Osteocyte (in vitro differentiated cells): ENCODE measurements at places on chromosomes 2 and 18. TPM values are rescaled to one million over a fixed set of nuclear protein-coding genes. Genes with fewer than 3 reads are reported as not detected.
A peak's percentile ranks its signal among the peaks of the same experiment; 100 is the strongest.

GRCh38 chr2:191839918-191840804 is 6.7 kb downstream of the CAVIN2 start:
- H3K4me1 ChIP-seq = peaks cover 29% of the 10 kb centered on the region
- peaks cover 10% of the 10 kb centered on the region for H3K36me3 ChIP-seq
- no peak overlapping the region for H3K4me3 ChIP-seq
- no peaks in the 10 kb centered on the region for H3K27me3 ChIP-seq

DNA sequence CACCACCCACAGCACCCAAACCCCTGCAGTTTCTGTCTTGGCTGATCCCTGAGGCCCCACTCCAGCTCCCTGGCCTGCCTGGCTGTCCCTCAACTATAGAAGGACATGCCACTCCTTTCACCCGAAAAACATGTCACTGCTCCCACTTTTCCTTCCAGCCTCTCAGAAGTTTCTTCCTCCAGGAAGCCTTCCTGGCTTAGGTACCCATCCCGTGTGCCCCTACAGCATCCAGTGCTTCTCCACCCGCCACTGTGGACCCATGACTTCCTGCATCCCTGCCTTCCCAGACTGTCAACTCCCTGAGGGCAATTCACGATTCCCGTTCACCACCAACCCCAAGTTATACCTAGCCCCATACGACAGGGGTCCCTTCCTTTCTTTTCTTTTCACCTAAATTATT is 21.5 kb downstream of the ARID5A start:
- H3K4me1 ChIP-seq = peaks cover 6% of the 10 kb centered on the region
- DNase-seq = no peak
- H3K36me3 ChIP-seq = no peaks in the 10 kb centered on the region
- H3K27ac ChIP-seq = no peak overlapping the region

GRCh38 chr2:58798676-58799208 is 557.6 kb upstream of the FANCL start:
- H3K4me1 ChIP-seq = no peaks in the 10 kb centered on the region
- H3K27me3 ChIP-seq = peaks cover 18% of the 10 kb centered on the region
- H3K4me3 ChIP-seq = no peak overlapping the region
- H3K36me3 ChIP-seq = no peaks in the 10 kb centered on the region
- no peak overlapping the region for H3K27ac ChIP-seq

DNA sequence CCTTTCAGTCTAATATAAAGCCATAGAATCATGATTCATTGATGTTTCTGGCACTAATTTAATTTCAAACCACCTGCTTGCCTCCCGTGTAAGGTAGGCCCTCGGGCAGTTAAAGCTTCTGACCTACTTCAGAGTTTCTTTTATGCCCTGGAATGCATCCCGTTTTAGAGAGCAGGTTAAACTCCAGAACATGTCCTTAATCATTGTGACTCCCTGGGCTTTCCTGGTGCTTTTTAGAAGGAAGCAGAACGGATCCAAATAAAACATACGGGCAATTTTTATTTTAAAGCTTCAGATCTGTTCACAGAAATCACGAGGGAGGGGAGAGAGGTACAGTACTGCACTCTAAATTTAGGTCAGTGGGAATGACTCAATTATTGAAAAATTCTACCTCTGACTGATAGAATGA is 134.8 kb downstream of the GCA start:
- H3K27me3 ChIP-seq = peaks cover 3% of the 10 kb centered on the region
- no peak overlapping the region for H3K27ac ChIP-seq
- no peaks in the 10 kb centered on the region for H3K4me1 ChIP-seq
- no peak for DNase-seq

DNA sequence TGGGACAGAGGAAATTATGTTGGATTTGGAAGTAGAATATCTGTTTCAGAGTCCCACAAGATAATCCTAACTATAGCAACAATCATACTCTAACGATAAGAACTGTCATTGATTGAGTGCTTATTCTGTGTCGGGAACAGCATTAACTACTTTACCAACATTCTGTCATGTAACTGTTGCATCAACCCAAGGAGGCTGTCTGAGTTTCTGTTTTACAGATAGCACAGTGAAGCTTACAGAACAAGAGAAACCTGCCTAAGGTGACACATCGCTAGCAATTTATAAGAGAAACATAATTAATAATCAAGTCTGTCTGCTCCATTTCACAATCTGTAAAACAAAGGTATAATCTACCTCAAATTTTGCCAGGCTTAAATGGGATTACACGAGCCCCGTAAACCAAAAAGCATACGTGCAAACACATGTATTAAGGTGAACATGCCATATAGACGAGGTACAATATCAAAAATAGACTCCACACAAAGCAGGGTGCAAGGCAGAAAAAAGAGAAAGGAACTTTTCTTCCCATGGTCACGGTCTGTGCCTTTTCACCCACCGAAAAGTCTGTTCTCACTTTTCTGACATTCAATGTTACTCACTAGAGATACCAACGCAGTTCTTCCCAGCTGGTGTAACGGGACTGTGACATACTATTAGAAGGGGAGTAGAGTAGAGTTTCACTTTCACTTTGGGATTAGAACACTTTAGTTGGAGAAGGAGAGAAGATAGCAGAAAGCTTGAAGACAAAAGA is 37.2 kb upstream of the SLC8A1 start:
- no peak for DNase-seq
- peaks cover 3% of the 10 kb centered on the region for H3K27me3 ChIP-seq
- H3K27ac ChIP-seq = no peak overlapping the region
- H3K4me3 ChIP-seq = peak overlapping the region; percentile 23

DNA sequence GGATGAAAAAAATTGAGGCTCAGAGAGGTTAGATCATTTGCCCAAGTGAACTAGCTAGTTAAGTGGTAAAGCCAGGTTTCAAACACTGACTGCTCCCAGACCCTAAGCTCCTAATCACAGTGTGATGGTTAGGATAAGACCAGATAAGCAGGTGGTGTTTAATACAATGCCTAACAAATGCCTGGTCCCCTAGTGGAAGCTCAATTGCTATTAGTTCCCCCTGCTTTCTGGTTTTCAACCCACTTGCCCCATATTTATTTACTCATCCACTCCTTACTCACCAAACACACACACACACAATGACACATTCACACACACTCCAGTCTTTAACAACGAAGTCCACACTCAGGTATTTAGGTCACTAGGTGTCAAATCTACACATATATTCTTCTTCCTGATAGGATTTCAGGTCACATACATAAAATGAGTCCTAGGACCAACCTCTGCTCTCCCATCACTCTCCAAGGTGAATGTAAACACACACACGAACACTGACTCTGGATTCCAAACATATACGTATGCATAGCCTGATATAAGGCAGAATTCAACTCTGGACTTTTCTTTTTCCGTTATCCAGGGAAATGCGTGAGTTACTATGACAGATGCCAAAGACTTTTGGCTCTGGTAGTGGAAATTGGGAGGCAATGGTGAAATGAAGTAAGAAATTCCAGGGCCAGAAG is 73.6 kb upstream of the TSPYL6 start:
- H3K4me3 ChIP-seq = peak overlapping the region; percentile 91
- peaks cover 9% of the 10 kb centered on the region for H3K27me3 ChIP-seq
- H3K36me3 ChIP-seq = no peaks in the 10 kb centered on the region

DNA sequence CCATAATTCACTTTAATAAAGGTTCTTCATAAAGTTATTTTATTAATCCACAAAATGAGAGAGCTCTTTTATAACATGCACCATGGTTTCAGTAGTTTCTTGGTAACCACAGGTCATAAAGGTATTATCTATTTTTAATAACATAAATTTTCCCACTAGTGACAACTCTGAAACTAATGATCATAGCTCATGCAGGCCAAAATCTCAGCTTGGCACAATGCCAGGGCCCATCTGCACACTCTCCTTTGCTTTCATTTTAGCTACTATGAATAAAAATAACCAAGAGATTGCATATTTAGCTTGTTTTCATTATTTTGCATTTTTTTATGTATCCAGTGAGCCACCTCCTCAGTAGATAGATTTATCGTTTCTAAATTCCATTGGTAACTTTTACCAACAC is 691.8 kb upstream of the CHAC2 start:
- no peaks in the 10 kb centered on the region for H3K4me1 ChIP-seq
- H3K27ac ChIP-seq = no peak overlapping the region
- no peaks in the 10 kb centered on the region for H3K36me3 ChIP-seq
- no peak overlapping the region for H3K4me3 ChIP-seq
- peaks cover 10% of the 10 kb centered on the region for H3K27me3 ChIP-seq

DNA sequence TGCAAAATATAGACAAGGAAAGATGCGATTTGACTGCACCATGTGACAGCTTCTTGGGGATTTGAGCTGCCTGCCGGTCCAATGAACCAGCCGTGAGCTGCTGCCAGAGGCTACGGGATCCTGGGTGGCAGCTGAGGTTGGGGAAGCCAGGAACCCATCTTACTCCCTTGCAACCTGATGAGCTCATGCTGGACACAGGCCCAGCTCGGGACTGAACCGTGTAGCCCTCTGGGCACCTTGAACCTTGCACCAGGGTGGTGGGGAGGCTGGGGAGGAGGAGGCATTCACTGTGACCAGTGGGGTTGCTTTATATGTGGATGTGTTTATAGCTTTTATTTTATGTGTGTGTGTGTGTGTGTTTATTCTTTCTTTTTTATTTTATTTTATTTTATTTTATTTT is 9.1 kb downstream of the ALPI start:
- peaks cover 26% of the 10 kb centered on the region for H3K4me1 ChIP-seq
- H3K27ac ChIP-seq = no peak overlapping the region
- H3K4me3 ChIP-seq = no peak overlapping the region
- no peak for DNase-seq
- H3K36me3 ChIP-seq = no peaks in the 10 kb centered on the region

DNA sequence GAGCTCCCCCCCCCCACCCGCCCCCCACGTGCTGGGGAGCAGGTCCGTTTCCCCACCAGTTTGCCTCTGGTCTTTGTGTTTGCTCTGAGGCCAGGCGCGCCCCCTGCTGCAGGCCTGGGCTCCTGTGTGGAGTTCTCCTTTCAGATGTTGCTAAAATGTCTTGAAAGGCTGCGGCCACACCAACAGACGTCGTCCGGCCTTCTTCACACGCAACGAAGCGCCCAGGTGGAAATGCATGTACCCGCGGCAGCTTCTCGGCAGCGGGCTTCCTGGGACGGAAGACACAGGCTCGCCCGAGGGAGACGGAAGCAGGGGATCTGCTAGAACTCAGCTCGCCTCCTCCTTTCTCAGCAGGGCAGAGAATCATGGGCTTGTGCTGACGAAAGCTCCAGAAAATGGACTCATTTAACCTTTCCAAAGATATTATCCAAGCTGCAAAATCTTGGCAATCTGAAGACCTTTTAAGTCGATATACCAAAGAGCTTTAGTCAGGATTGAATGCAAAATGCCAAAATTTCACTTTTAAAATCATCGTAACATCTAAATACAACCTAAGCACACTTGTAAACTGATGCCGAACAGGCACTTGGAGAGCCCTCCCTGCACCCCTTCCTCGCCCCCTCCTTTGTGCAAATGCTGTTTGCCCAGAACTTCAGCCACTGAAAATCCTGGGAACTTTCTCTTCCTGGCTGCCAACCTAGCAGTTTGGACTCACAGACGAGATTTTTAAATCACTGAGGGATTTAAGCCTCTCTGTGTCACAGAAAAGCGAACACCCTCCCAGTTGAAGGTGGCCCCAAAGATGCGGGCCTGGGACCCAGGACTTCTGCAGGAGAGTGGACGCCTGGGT is 125.5 kb upstream of the ZNF516 start:
- no peaks in the 10 kb centered on the region for H3K36me3 ChIP-seq
- peaks cover 26% of the 10 kb centered on the region for H3K4me1 ChIP-seq
- peak overlapping the region; percentile 74 for H3K4me3 ChIP-seq
- no peak for DNase-seq

GRCh38 chr18:63158676-63159291 is 160.8 kb downstream of the BCL2 start:
- no peak for DNase-seq
- H3K27ac ChIP-seq = no peak overlapping the region
- H3K4me3 ChIP-seq = no peak overlapping the region
- peaks cover 27% of the 10 kb centered on the region for H3K4me1 ChIP-seq
- H3K36me3 ChIP-seq = no peaks in the 10 kb centered on the region

The COL5A2 gene
- total RNA-seq = 1,873 and 1,955 TPM in 2 replicates

The MOGAT1 gene
- not detected in 2 replicates for total RNA-seq

The RAB6C gene
- total RNA-seq = not detected in 2 replicates

The SPP2 gene
- total RNA-seq = not detected in 2 replicates

The PAX8 gene
- total RNA-seq = not detected in 2 replicates

The GRB14 gene
- 0.83 and 2.5 TPM in 2 replicates for total RNA-seq

The CREG2 gene
- not detected in 2 replicates for total RNA-seq

The BMP10 gene
- not detected in 2 replicates for total RNA-seq
